ENCODE measurements at places on chromosomes 2 and 18.

DNA sequence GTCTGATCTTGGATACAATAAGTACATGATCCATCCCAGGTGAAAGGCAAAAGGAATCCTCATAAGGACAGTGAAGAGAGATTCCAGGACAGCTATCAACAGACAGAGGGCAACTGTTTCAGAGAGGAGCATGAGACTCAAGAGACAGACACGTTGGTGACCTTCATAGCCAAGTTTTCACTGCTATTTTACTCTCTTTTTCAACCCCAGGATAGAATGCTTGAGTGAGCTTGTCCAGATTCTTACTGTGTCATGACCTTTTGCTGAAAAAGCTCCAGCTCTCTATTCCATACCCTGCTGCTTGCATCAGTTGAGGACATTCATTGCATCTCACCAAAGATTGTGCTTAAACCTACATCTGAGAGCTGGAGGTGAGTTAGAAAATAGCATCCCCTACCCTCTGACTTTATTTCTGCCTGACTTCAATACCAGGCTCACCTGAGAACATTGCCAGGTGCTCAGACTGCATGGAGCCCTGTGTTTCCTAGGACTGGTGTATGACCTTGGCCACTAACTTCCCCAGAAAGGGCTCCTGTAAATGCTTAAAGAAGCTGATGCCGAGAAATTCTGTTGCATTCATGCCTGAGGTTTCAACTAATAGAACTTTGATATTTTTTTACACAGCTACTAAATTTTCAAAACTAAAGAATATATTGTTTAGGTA lies 70.4 kb upstream of the TMEM17 start:
- DNase-seq: no peak

GRCh38 chr2:237404413-237404812 lies 9.6 kb downstream of the COL6A3 start:
- no peak for DNase-seq

DNA sequence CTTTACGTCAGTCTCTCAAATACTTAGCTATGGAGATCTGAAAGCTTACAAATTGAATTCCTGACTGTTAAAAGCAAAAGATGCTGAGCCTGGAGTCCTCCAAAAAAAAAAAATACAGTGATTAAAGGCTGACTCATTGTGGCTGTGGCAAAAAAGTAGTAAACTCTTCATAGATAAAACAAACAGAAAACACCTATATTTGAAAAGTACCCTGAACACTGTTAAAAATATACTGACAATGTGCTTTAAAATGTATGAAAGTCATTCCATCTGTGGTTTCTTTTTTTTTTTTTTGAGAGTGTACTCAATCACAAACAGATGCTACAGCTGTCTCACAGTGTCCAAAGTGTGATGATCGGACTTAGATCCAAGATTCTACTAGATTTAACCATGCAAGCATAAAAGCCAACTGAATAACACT lies 267.6 kb upstream of the CYP26B1 start:
- no peak for DNase-seq

- DNase-seq: no peak
Measured at GRCh38 chr2:85861180-85861579, 27.6 kb downstream of the ST3GAL5 start.
